ENCODE measurements at places on chromosomes 7 and 10. TPM values are rescaled to one million over a fixed set of nuclear protein-coding genes. Genes with fewer than 3 reads are reported as not detected.

The IGFBP1 gene
- total RNA-seq, result not detected

- DNase-seq, result no peak
Measured at GRCh38 chr7:148135116-148135515, 455.4 kb upstream of the C7orf33 start.

The PNLIPRP1 gene
- not detected for total RNA-seq

The SP4 gene
- total RNA-seq, result 11.8 TPM

The KCNH2 gene
- 0.21 TPM for total RNA-seq

The IKZF5 gene
- total RNA-seq, result 10.5 TPM

DNA sequence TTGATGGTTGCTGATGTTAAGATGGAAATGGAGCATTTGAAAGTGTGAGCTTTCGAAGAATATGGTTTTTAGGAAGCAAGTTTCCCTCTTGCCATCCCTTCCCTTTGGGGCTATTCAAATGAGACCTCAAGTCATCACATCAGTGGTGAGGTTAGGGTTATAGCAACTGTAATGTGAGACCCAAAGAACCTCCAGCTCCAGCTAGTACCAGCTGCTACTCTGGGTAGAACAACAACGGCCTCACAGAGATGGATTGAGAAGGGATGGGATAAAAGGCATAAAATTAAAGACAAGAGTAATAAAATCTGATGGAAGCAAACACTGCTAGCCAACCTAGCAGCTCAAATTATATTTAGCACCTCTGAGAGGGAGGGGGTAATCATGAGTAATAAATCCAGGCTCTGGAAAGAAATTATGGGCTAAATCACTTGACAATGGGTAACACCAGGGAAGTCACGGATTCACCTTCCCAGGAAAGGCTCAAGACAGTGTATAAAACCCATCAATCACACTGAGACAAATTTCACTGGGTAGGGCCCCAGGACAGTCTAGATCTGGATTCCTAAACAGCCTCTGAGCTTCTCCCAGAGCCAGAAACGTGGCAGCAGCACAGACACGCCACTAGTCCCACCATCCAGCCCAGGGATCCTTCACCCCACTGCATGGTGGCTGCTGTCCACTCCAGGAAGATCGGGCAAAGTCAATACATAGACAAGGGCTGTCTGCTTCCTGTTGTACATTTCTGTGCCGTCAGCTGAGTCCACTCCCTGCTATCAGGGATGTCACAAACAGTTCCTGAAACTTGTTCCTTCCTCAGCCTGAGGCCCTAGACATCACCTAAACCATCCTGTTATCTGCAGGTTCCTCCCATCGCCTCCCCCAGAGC lies 151.1 kb downstream of the GFRA1 start:
- no peak for DNase-seq

- no peak for DNase-seq
Measured at GRCh38 chr10:114694752-114695151, 36.7 kb upstream of the ABLIM1 start.

DNA sequence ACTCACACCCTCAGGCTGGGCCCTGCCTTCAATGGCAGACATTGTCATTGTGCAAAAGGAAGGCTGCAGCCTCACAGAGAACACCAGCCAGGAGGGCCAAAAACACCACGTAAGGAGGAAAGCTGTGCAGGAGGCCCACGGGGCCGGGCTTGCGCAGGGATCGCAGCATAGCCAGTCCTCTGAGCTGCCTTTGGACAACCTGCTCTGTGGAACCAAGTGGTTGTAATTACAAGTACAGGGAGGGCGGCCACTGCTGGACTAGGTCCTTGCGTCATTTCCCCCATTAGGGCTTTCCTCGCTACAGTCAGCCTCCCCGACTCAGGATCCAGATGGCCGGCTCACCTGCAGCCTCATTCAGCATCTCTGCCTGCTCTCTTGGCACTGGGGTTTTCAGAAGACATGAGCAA lies 66.9 kb downstream of the FAM53B start:
- DNase-seq, result no peak

- no peak for DNase-seq
Measured at GRCh38 chr7:107833684-107834106, 30.7 kb upstream of the SLC26A3 start.

DNA sequence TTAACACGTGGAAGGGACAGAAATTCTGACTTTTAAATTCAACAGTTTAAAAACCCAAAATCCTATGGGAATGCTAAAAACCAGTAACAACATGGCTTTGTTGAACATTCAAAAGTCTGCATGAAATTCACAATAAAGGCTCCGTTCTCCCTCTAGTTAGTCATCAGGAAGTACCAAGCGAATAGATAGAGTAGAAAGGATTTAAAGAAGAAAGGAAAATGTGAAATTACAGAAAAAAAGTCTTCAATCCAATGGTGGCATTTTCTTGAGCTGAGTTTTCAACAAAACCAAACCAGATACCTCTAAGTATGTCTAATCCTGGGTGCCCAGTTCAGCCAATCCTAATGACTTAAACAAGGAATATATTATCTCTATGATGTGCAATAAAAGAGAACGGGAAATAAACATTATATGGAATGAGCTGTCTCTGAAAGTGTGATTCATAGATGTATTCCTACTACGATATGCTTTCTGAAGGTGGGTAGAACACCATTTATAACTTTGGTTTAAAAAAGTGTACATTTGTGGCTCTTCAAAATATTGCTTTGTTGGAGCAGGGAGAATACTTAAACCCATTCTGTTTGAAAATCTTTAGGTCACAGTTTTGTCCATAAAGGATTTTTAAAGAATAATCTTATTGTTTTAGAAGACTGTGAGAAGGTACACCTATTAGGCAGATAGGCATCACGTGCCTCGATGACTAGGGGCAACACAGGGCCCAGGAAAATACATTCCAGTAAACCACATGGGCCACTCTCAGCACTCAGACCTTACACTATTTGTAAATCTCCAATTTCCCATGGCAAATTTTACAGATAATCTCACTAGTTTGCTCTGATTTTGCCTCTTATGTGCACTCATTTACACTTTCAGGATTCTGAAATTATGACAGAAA lies 87.7 kb downstream of the CUBN start:
- DNase-seq, result no peak

GRCh38 chr7:77258014-77258413 lies 58.4 kb upstream of the FGL2 start:
- no peak for DNase-seq

DNA sequence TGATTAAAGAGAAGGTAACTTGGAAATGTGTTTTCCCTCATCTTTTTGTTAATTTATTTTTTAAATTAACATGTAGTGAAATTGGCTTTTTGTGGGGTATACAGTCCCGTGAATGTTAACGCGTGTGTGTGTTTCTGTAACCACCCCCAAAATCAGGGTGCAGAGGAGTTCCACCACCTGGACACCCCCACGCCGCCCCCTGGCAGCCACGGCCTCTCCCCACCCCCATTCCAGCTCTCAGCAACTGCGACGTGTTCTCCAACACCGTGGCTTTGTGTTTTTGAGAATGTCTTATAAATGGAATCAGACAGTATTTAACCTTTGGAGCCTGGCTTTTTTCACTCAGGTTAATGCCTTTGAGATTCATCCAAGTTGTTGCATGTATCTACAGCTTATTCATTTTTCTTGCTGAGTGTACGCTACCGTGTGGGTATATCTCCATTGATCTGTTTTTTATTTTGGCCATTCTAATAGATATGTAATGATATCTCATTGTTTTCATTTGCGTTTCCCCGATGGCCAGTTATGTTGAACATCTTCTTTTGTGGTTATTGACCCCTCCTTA lies 218.8 kb downstream of the EBF3 start:
- no peak for DNase-seq

The PIP gene
- total RNA-seq, result 64.4 TPM

GRCh38 chr7:25775999-25776743 lies 375.8 kb upstream of the NFE2L3 start:
- DNase-seq, result no peak

- DNase-seq, result no peak
Measured at GRCh38 chr7:24858108-24858977, 101.1 kb upstream of the GSDME start.

GRCh38 chr7:13984061-13984460 lies 5.4 kb downstream of the ETV1 start:
- no peak for DNase-seq

DNA sequence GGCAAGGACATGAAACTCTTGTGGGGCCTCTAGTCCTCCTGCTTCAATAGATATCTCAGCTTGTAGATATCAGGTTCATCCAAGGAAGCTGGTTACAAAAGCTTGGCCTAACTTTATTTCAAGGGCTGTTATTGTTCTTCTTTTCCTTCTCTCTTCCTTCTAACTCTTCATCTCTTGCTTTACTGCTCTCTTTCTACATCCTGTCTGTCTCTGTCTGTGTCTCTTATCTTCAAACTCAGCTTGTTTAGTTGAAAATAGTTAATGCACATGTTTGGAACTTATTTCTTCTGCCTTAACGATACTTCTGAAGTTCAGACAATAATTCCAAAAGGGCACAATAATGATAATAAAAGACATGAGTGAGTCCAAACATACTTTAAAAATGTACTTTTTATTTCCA lies 393.9 kb downstream of the NXPH1 start:
- DNase-seq, result no peak

The OR2A1 gene
- total RNA-seq, result 0.59 TPM

The SPDYE16 gene
- total RNA-seq, result 0.19 TPM

The FAM241B gene
- total RNA-seq, result 1.6 TPM

DNA sequence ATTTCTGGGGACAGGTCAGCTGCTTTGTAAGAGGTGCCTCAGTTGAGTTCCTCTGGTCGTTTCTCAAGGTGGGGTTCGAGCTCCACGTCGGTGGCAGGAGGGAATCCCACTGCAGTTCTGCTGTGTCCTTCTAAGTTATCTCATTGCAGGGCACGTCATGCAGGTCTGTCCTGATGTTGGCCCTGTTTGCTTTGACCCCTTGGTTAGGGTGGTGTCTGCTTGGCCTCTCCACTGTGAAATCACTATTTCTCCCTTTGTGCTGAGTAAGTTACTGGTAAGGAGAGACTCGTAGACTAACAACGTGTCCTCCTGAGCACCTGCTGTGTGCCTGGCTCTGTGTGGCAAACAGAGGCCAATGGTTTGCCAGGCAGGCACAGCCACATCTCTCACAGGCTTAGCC lies 372.9 kb upstream of the ZMIZ1 start:
- DNase-seq, result peak; percentile 37

- peak; percentile 98 for DNase-seq
Measured at GRCh38 chr10:72272689-72273409, 875 bp upstream of the DDIT4 start.

- no peak for DNase-seq
Measured at GRCh38 chr7:116089293-116089692, 58.7 kb upstream of the TFEC start.

DNA sequence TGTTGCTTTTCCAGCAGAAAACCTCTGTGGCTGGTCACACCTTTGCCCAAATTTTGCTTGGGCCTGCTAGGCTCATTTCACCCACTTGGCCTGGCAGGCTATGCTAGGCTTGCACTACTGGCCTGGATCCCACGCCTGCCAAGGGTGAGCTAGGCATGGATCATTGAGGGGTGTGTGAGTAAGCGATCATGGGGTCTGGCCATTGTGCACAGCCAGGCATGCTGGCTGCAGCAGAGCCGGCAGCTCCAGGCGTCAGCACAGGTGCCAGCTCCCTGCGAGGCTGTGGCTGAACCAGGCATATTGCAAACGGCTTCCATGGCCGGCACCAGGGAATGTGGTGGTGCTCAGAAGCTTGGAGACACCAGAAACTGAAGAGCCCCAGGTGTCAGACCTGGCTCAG lies 19.2 kb downstream of the CFAP70 start:
- no peak for DNase-seq

GRCh38 chr7:105838627-105839231 lies 37.7 kb downstream of the ATXN7L1 start:
- DNase-seq, result no peak

DNA sequence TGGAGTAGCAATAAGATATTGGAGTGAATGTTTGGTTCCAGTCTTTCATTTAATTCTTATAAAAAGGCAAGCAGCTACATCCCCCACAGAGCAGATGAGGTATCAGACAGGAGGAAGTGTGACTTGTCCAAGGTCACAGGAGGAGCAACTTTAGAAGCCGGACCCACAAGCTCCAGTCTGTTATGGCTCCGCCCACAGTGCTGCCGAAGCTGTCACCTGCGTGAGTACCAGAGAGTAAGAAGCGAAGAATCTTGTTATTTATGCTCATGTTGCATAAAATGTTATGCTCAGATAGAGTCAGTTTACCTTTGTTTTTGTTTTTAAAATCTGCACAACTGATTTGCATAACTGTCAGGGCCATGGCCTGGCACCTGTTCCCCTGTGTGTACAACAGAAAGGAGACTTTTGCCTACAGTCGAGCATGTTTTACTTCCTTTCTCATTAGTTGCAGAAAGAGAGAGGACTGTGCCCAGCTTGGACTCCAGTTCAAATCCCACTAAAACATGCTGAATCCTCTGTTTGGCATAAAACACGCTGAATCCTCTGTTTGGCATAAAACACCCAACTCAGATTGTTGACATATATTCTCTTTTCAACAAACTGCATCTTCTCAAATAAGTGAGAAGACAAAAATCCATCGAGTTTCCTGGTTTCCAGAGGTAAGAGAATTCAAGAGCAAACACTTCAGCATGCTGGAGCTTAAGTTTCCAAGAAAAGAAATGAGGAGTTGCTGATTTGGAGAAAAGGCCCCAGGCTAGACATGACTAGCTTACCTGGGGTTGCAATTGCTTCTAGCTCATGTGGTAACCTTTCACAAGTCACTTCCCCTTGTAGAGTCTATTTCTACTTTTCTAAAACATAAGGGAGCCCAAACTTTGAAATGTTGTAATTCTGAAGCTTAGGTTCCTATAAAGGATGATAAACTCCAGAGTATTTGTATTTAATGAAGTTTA lies 409.8 kb upstream of the ZMIZ1 start:
- DNase-seq, result no peak
